ENCODE measurements at places on chromosomes 16 and 17.

- no peak for DNase-seq
Observed at GRCh38 chr17:48294020-48294805, 135.8 kb downstream of the SKAP1 start.

GRCh38 chr16:74449470-74449869 is 28.2 kb upstream of the CLEC18B start:
- no peak for DNase-seq

- DNase-seq = no peak
Observed at GRCh38 chr16:71230122-71230845, at the start of gene HYDIN. Gene HYDIN (minus strand): TSS chr16:71230722. CDS start chr16:71186895, 43,827 bp downstream.

DNA sequence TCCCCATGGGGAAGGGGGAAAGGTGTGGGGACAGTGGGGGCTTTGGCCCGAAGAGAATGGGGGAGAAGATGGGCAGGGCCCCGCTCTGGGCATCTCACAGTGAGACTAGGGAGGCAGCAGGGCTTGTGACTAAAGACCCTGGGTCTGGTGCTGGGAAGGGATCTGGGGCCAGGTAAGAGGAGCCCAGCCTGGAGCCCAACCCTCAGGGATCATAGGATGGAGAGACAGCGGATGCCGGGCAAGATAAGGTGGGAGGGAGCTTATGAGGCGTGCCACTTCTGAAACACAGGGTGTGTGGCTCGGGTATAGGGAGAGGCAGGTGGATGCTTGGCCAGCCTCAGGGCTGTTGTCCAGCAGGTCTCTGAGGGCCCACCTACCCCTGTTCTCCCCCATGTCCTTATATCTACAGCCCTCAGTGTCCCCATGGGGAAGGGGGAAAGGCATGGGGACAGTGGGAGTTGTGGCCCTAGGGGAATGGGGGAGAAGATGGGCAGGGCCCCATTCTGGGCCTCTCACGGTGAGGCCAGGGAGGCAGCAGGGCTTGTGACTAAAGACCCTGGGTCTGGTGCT is 15.4 kb downstream of the USP6 start:
- DNase-seq = no peak

GRCh38 chr17:82101767-82102679 is 4.0 kb upstream of the FASN start:
- no peak for DNase-seq

DNA sequence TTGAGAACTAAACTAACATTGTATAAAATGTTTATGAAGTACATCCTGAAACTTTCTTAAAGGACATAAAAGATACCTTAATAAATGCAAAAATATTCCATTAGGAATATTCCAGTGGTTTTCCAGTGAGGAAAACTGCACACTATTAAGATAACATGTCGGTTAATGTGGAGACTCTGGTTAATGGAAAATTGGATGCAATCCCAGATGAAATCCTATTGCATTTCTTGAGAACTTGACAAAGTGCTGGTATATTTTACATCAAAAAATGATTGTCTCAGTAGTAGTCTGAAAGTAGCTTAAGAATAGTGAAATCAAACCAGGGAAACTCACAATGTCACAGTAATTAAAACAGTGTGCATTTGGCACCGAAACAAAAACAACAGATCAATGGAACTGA is 202.5 kb upstream of the MON1B start:
- DNase-seq = no peak

DNA sequence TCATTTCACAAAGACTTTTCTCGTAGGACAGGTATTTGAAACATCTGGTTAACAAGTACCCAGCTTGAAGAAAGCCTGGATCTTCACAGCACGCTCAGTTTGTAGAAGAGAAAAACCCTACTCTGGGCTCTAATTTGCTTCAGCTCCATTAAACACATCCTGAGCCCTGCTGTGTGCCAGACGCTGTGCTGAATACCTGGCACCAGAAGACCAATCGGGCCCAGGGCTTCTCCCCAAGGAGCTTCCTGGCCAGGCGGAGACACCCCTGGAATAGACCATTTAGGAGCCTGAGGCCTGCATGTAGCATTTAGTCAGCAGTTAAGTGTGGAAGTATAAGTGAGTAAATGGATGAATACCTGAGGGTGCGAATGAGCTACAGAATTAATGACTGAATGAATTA is 8.9 kb upstream of the ABAT start:
- DNase-seq = no peak

DNA sequence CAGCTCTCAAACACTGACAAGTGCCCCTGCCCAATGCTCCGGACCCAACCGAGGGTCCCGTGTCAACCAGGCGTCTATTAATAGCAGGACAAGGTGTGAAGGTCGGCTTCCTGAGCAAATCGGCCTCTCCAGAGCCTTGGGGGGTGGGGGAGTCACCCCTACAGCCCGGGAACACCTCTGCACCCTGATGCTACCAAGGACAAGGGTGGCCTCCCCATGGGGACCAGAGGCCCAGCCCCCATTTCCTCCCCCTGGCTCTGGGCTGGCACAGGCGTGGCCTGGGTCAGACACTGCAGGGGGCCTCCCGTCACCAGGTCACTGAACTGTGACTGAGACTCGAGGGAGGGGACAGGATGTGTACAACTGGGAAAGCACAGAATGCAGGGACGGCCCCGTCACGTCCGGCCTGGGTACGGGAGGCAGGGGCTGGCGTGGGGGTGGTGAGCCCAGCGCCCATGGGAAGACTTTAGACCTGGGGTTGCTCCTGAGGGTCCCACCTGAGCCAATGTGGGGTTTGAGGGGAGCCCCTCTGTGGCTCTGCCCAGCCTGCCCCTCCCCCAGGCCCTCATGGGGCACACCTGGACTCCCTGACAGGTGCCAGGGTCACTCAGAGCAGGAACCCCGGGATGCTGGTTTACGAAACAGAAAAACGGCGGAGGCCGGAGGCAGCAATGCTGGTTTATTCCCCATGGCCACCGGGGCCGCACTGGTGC is 579 bp upstream of the CYBA start:
- no peak for DNase-seq

- DNase-seq = no peak
Observed at GRCh38 chr17:78785663-78786057, 3.6 kb upstream of the CYTH1 start.

DNA sequence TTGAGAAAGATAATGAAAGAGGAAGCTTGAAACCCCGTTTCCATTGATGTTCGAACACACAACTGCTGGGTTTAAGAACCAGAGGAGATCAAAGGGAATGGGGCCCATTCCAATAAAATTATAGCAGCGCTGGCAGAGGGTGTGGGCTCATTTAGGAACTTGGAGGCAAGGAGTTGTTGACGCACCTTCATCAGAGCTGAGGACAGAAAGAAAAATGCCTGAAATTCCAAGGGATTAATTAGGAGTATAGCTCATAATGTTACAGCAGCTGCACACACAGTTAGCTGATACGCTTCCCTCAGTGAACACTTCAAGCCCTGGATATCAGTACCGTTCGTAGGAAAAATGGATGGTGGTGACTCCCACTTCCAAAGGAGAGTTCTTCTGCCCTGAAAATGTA is 127.2 kb downstream of the AXIN2 start:
- DNase-seq = no peak
